ENCODE measurements at places on chromosomes 5 and 9. TPM values are rescaled to one million over a fixed set of nuclear protein-coding genes. Genes with fewer than 3 reads are reported as not detected.

PCDHGA11 gene
- total RNA-seq = 17.5 TPM

F12 gene
- total RNA-seq = 4.3 TPM

IL3 gene
- total RNA-seq = not detected

TLN1 gene
- 424 TPM for total RNA-seq

OR13C3 gene
- total RNA-seq = not detected

FANCG gene
- total RNA-seq = 24.7 TPM

FOXD4L3 gene
- not detected for total RNA-seq

STK32A gene
- total RNA-seq = not detected

PDE8B gene
- 0.12 TPM for total RNA-seq

LAMC3 gene
- total RNA-seq = 0.12 TPM

TNFSF15 gene
- 48.1 TPM for total RNA-seq

HMCN2 gene
- not detected for total RNA-seq

CDH10 gene
- 2.6 TPM for total RNA-seq

EPB41L4A gene
- 26.5 TPM for total RNA-seq

DOK3 gene
- 15.6 TPM for total RNA-seq

OGN gene
- not detected for total RNA-seq

TNFAIP8 gene
- total RNA-seq = 15.3 TPM

FCN2 gene
- total RNA-seq = not detected

RGS7BP gene
- 24.1 TPM for total RNA-seq

ECM2 gene
- total RNA-seq = not detected

ARHGEF39 gene
- total RNA-seq = 0.39 TPM

CATSPER3 gene
- total RNA-seq = not detected

GAS1 gene
- total RNA-seq = 2.3 TPM

CDH18 gene
- 0.41 TPM for total RNA-seq

NIM1K gene
- total RNA-seq = 0.05 TPM

TAL2 gene
- total RNA-seq = not detected

GDF9 gene
- 0.35 TPM for total RNA-seq

RAD50 gene
- total RNA-seq = 18.6 TPM

CKMT2 gene
- 0.34 TPM for total RNA-seq

OTP gene
- total RNA-seq = not detected

PCDHGA9 gene
- total RNA-seq = 4.5 TPM

HARS2 gene
- total RNA-seq = 28.4 TPM

GLRA1 gene
- not detected for total RNA-seq

EIF4E1B gene
- total RNA-seq = not detected

IL33 gene
- total RNA-seq = 4.5 TPM

SARDH gene
- 3.4 TPM for total RNA-seq

ANKRD18B gene
- total RNA-seq = 0.93 TPM

GPR151 gene
- not detected for total RNA-seq

GALT gene
- total RNA-seq = 29.9 TPM

SLC1A3 gene
- total RNA-seq = not detected

ANKRD55 gene
- 0.47 TPM for total RNA-seq

HEMGN gene
- total RNA-seq = not detected

ZDHHC11B gene
- not detected for total RNA-seq

SLC36A2 gene
- total RNA-seq = not detected

GFI1B gene
- not detected for total RNA-seq

FOXI1 gene
- total RNA-seq = not detected

LCN9 gene
- total RNA-seq = not detected

ZER1 gene
- 36.4 TPM for total RNA-seq

FAM221B gene
- total RNA-seq = not detected

HCN1 gene
- not detected for total RNA-seq

DBH gene
- not detected for total RNA-seq

Measured in glomerular endothelial cell (primary cell).